EL (cell line): ENCODE measurements at places on chromosomes 1 and 21.

DNA sequence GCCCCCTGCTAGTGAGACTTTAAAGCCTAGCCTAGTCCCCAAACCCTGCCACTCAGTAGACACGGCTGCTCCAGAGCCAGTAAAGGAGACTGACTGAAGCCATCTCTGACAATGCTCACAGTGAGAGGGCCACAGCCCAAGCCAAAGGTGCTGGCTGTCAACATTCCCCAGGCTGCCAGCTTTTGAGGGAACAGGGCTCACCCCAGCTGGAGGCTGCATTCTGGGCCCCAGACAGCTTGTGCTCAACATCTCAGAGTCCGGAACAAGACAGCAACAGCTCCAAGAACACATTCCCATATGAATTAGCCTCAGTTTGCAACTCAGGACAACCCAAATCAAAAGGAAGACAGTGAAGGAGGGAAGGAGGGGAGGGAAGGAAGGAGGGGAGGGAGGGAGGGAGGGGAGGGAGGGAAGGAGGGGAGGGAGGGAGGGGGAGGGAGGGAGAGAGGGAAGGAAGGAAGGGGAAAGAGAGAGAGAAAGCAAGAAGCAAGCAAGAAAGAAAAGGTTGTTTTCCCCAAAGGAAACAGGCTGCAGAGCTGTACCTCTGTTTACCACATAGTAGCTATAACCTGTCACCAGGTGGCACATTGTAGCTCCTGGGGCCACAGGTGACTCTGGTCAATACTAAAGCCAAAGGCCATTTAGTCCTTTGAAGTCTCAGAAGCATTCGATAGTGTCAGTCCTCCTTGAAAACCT, 5.4 kb downstream of the ARTN start:
- DNase-seq, result no peak

GRCh38 chr1:14017531-14017961, 317.6 kb downstream of the PRDM2 start:
- DNase-seq, result no peak

DNA sequence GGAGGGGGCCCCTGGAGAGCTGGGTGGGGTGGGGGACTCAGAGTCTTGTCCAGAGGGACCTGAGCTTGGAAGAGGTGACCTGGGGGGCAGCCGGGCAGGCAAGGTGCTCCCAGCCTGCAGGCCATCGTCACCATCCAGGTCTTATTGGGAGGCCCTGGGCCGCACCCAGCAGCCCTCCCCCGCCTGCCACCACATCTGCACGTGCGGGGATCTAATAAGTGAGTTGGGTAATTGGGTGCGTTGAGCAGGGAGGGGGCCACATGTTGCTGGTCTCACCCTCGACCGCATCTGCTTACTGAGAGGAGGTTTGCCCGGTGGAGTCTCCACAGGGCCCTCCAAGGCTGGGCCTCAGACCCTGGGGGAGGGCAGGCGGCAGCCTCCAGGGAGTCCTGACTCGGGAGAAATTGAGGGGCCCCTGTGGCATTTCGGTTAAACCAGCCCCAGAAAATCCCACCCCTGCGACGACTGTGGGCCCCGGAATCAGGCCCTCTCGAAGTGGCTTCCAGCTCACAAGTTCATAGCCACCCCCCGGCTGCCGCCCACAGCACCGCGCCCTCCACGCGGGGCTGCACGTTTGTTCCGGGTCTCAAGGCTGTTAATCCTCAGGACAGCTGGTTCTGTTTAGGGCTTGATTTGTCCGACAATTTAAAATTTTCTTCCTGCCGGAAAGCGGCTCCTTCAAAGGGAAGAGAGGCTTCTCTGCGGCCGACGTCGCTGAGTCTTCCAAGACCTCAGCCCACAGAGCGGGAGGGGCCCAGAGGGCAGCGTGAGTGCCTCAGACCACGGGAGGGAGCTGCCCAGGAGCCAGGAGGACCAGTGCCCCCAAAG, 14.7 kb upstream of the COL6A2 start:
- no peak for DNase-seq

DNA sequence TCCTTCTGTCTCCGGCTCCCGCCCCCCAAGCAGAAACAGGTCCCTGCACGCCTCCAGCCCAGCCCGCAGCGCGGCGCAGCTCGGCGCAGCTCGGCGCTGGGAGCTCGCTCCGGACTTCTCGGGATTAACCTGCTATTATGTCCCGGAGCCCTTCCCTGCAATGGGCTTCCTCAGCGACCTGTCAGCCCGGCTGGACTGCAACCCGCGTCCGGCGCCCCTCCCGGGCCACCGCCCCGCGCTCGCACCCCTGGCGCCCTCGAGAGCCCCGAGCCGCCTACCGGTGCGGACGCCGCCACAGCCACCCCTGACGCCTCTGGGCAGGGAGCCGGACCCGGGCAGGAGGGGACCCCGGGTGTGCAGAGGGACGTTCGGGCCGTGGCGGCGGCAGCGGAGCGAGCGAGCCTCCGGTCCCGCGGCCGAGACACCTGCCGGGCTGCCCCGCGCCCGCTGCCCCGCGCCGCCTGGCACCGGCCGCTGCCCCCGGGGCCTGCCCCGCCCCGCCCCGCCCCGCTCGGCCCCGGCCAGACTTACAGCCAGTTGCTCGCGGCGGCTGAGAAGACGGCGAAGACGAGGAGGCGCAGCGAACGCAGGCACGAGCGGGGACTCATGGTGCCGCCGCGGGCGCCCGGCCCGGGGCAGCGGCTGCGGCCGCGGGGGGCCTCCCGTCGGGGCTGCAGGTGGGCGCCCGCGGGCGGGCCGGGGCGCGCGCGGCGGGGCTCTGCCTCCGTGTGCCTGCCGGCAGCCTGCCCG, 407 bp downstream of the WNT4 start:
- peak; percentile 31 for DNase-seq

DNA sequence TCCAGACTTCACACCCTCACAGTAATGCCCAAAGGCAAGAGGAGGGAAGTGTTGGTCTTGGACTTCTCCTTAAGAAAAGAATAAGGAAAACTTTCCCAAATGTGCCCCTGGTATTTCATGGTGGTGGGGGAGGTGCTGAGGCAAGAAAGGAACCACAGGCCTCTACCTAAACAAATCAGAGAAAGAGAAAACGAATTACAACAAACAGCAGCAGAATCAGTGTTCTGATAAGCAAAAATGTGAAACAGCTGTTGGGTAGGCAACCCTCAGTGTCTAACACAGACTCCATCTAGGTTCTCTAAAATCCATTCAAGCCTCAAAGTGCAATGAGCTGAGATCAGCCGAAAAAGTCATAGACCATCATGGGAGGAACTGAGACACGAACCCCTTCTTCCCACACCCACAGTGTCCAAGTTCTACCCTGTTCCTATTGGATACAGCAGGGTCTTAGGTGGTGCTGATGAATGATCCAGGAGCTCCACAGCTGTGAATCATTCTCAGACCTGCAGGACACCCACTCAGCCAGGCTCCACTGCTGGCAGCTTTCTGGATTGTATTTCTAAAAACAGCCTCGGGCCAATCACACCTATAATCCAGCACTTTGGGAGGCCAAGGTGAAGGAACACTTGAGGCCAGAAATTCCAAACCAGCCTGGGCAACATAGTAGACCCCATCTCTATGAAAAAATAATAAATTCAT, 149.1 kb downstream of the PLPP3 start:
- DNase-seq, result no peak

- no peak for DNase-seq
These were observed 53.7 kb downstream of the PLD5 start for GRCh38 chr1:242470774-242471173.

GRCh38 chr1:67948151-67949080, 102.0 kb downstream of the DIRAS3 start:
- DNase-seq, result peak; percentile 81

DNA sequence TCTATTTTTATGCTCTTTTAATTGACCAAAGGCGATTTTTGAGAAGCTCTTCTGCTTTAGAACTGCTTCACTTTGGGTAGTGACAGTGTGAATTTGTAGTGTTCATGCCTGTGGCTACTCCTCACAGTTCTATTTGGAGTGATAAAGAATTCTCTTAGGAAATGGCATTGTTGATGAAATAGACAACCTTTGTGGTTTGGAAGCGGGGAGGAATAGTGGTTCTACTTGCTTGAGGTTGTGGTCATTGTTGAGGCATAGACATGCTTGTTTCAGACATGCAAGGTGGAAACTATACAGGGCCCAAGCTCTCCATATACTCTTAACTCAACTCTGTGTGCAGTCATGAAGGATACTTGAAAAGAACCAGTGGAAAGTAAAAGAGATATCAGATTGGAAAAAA, 481.1 kb upstream of the NEGR1 start:
- no peak for DNase-seq

DNA sequence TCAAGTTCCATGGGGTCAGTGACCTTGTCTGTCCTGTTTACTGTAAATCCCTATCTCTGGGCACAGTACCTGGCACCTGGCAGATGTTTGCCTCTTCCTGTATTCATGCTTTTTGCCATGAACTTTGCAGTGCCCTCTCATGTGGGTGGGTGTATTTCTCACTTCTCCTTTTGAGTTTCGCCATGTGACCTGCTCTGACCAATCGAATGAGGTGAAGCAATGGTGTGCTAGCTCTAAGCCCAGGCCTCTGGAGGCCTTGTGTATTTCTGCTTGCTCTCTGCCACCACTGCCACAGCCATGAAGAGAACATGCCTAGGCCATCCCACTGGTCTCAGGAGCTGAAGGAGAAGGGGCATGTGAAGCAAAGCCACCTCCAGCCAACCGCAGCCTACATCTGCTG, 185.5 kb upstream of the ZC3H12A start:
- no peak for DNase-seq

GRCh38 chr1:44805311-44806024, 1.7 kb downstream of the DYNLT4 start:
- DNase-seq, result no peak

- DNase-seq, result no peak
These were observed 172.7 kb downstream of the RASAL2 start for GRCh38 chr1:178266619-178267066.

DNA sequence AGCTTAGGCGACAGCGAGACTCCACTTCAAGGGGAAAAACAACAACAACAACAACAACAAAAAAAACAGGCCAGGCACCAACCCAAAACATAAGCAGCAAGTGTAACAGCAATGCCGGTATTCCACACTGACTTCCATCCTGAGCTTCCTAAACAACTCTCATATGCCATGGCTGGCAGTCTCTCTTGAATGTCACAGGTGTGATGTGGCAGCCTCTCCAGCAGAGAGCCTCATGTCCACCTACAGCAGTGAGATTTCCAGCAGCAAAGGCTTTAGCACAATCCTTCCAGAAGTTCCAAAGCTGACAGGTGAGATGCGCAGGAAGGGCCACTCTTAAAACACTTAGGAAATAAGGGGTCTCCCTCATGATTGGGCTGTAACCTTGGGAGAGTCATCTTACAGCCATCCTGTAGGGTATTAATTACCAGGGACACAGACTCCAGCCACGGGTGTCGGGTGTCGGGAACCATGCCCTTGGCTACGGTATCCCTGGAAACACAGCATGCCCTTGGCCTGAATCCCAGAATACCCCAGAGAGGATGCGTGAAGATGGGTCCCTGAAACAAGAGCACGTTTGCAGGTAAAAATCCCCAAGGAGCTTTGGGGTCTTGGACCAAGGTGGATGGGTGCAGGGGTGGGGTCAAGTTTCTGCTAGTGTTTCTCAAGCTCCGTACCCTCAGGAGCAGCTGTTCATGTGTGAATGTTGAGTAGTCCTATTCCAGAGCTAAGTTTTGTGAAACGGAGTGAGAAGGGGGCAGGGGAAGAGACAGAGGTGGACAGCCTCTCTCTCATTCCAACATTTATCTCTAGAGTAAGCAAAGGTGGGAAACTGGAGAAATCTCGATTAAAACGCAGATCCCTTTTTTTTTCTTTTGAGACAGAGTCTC, 31.4 kb downstream of the CLSTN1 start:
- peak; percentile 43 for DNase-seq

DNA sequence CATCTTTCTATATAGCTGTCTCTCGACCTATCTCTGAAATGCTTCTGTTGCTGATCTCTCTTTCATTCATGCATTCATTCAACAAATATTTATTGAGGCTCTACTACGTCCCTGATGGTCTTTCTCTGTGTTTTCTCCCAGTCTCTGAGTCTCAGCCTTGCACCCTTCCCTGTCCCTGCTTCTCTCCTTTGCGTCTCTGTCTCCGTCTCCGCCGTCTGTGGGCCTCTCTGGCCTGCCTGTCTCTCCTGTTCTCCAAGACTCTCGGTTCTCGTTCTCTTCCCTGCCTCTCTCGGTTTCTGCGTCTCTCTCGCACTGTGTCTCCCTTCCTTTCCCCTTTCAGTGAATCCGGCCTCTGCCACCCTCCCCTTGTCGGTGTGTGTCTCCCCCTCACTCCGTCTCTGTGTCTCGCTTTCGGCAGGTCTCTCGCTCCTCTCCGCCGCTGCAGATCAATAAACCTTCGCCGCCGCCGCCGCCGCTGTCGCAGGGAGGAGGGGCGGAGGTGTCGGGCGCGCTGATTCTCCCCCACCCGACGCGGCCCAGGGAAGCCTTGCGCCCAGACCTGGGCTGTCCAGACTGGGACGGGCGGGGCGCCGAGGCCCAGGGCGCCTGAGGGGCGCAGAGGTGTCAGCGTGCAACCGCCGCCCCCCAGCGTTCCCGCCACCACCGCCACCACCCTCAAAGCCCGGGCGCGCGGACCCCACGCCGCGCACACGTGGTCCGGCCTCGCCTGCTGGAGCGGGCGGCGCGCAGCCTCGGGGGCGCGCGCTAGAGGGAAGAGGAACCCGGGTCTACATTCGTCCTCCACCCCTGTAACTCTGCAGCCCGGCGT, 3.0 kb downstream of the EFNA3 start:
- no peak for DNase-seq

DNA sequence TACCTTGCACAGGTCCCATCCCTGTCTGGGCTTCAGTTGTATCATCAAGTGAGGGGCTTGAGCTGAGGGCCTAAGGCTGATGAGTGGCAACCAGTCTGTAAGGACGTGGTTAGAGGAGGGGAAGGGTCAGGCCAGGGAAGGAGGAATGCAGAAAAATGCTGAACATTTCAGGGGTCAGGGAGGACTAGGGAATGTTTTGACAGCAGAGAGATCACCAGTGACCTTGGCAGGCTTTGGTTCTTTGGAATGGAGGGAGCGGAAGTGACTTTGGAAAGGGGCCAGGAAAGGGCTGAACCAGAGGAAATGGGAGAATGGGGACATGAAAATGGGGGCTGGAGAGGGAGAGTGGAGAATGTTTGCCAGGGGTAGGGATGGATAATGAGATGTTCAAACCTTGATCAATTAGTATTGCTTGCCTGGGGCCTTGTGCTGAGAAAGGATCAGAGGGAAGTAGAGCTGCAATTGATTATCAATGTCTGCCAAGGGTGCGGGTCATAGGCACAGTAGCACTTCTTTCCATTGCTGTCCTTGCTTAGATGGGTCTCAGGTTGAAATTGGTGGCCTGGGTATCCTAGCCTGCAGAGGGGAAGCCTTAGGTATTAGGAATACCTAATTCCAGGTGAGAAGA, 7.4 kb downstream of the LDLRAP1 start:
- DNase-seq, result peak; percentile 86

DNA sequence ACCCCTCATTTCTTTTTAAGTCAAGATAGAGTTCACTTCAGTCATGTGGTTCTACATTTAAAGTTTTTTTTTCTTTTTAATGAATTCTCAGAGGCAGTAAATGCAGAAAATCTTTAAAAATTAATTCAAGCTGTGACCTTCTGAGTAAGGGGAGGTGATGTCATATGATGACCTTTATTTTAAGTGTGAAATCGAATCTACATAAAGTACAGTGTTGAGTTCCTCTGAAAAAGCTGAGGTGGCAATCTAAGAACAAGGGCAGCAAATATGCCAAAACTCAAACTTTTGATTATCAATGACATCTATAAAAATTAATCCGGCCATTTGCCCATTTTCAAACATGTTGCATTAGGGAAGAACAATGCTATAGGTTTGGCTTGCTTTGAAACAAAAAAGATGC, 173.5 kb downstream of the CDC7 start:
- no peak for DNase-seq
